ENCODE measurements at places on chromosomes 5 and 9.

GRCh38 chr5:165231821-165232508 is 1726.5 kb downstream of the MAT2B start:
- DNase-seq, result no peak

DNA sequence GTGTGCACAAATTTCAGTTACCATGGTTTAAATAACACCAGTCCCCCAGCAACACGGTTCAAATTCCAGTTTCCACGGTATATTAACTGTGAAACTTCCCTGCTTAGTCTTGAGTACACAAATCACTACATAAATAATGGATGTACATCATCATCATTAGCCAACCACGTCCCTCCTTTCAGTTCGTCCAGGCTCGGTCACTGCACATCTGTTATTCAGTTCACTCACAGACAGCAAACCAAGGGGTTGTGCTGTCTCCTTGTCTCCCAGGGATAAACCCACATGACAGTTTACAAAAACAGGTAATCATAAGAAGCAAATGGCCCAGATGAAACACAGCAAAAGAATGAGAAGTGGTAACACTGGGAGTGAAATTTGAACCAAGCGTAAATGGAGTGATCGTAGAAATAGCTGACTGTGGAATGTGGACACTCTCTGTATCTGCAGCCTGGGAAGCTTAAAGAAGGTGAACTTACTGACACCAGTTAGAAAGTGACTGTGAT is 61.0 kb upstream of the RAD23B start:
- no peak for DNase-seq

- DNase-seq, result no peak
Measured at GRCh38 chr5:143244990-143245389, 158.5 kb downstream of the NR3C1 start.

- no peak for DNase-seq
Measured at GRCh38 chr9:73880101-73880500, 617.0 kb upstream of the RORB start.

- no peak for DNase-seq
Measured at GRCh38 chr5:127506616-127507015, 10.8 kb upstream of the PRRC1 start.

GRCh38 chr9:137640862-137641261 is 22.1 kb downstream of the EHMT1 start:
- no peak for DNase-seq

DNA sequence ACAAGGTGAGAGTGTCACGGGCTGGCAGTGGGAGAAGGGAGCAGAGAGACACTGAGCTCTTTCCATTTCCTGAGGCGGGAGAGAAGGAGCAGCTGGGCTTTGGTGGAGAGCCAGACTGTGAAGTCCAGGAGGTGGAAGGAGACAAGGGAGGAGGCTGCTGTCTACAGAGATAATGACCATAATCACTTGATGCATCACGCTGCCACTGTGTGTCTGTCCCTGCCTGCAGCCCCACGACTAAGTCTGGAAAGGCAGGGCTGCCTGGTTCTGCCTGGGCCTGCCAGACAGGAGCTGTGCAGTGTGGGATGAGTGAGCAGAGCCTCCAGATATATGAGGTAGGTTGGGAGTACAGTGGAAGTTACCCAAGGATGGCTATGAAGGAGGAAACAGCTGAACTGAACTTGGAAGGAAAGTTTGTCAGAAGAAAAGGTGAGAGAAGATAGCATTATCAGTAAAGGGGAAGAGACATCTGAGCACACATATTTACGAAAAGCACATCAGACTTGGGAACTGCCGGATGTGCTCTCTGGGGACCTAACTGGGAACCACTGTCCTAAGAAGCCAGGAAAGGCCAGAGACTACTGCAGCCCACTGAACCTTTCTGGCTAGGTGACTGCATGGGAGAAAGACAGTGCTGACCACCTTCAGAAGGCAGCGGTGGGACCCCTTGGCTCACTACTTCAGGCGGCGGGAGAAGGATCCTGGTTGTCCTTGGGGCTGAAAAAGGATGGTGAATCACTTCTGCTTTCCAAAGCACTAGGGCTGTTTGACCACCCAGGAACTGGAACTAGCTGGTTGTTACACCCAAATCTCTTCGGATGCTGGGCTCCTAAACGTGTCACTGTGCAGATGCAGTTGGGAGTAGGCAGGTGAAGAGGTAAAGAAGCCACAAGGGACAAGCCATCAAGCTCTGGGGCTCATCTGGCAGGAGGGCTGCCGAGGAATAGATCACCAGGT is 12.8 kb upstream of the DDX41 start:
- no peak for DNase-seq

GRCh38 chr5:165305596-165305995 is 1800.2 kb downstream of the MAT2B start:
- DNase-seq, result no peak

DNA sequence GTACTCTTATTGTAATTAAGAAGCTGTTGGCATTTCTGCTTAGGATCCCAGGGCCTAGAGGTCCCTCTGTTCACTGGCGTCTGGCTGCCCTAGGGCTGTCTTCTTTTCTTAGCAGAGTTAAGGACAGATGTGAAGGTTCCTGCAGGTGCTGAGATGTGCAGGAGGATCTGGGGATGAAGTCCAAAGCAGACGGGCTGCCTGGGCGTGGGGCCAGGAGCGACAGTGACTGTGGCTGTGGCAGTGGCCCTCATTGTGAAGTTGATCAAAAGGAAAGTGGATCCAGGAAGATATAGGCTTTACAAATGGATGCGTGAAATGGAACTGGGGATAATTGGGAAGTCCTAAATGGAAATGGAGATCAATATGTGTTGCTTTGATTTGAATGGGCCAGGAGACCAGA is 19.1 kb upstream of the SH3PXD2B start:
- no peak for DNase-seq

- DNase-seq, result no peak
Measured at GRCh38 chr5:171306781-171307591, 2.1 kb upstream of the TLX3 start.

- DNase-seq, result no peak
Measured at GRCh38 chr9:125496313-125496834, 210.6 kb downstream of the MAPKAP1 start.

DNA sequence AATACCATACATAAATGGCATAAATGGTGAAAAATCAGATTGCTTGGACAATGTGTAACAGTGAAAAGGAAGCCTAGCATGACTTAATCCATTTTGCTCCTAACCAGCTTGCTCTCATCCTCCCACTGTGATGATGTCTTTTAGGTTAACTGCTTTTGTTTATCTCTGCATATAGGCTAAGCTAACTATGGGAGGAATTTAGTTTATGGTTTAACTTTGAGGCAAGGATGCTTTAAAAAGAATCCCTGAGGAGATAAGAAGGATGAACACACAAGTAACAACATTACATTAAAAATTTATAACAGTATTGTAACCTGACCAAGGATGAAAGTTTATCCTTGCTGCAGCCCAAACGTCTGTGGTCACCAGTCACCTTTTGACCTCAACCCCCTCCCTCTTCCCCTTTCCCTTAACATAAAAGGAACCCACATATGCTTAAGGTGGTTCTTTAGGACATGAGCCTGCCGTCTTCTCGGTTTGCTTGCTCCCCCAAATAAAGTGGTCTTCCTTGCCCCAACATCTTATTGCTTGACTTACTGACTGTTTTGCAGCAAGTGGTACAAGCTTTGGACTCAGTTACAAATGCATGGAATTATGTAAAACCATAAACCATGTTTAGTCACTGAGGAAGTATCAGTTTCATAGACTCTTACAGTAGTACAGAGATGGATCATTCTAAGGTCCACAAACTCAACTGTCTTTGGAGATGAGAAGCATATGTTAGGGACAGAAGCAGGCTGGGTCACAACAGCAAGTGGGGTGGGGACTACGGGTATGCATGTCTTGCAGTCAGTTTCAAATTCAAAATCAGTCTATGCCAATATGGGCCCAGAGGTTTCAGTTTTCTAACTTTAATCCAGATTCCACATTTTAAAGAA is 31.3 kb downstream of the AGXT2 start:
- no peak for DNase-seq

GRCh38 chr9:126171641-126172040 is 155.0 kb upstream of the MVB12B start:
- no peak for DNase-seq

DNA sequence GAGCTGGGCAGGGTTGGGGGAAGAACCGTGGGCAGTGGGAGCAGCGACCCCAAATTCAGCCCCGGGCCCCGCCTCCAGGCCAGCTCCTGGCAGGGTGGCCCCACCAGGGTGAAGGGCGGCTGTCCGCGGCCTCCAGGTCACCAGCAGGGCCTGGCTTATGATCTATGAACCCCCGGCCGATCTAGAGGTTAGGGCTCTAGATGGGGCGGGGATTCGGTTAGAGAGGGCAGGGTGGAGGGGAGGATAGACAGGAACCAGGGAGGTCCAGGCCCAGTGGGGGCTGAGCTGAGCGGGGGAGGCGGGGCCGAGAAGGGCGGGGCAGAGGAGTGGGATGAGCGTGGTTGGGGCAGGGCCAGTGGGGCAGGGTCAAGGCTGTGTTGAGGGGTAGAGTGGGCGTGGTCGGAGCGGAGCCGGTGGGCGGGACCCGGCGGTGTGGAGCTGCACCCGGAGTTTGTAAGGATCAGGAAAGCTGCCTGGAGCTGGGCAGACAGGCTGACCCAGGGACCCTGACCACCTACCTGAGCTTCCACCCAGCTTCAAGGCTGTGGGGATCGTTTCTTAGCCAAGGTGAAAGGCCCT is 29.3 kb upstream of the OBP2B start:
- DNase-seq, result peak; percentile 44

GRCh38 chr5:8730194-8730593 is 815.7 kb downstream of the SEMA5A start:
- no peak for DNase-seq

GRCh38 chr5:80318212-80318611 is 1.6 kb upstream of the SPZ1 start:
- no peak for DNase-seq

DNA sequence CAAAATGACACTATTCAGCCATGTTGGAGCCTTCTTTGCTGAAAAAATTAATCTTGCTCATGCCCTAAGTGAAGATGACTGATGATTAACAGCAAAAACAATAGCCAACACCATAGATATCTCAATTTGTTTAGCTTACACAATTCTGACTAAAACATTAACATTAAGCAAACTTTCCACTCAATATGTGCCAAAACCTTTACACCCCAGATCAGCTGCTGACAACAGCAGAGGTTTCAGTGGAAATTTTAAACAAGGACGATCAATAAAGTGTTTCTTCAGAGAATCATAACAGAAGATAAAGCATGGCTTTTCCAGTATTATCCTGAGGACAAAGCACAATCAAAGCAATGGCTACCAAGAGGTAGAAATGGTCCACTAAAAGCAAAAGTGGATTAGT is 254.4 kb upstream of the GRAMD2B start:
- DNase-seq, result no peak

GRCh38 chr5:80620211-80620610 is 34.2 kb upstream of the MSH3 start:
- no peak for DNase-seq

DNA sequence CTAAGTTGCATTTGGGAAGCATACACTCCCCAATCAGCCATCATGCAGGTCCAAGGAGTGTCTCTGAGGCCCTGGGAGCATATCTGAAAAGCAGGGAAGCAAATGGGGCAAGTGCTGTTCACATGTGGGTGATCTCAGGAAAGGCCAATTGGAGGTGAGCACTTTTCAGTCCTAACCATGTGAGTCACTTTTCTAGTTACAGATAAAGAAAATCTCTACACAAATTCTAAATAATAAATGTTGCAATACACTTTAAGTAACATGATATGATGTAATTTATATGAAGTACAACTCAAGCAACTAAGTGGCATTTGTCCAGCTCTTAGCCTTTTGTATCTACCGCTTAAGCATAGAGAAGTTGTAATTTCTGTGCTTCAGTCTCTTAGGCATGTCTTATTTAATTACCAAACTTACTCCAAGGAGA is 18.4 kb downstream of the ADAMTS16 start:
- no peak for DNase-seq

- no peak for DNase-seq
Measured at GRCh38 chr5:110270-110888, 18.4 kb downstream of the PLEKHG4B start.

- no peak for DNase-seq
Measured at GRCh38 chr5:124262470-124262869, 484.0 kb downstream of the ZNF608 start.

DNA sequence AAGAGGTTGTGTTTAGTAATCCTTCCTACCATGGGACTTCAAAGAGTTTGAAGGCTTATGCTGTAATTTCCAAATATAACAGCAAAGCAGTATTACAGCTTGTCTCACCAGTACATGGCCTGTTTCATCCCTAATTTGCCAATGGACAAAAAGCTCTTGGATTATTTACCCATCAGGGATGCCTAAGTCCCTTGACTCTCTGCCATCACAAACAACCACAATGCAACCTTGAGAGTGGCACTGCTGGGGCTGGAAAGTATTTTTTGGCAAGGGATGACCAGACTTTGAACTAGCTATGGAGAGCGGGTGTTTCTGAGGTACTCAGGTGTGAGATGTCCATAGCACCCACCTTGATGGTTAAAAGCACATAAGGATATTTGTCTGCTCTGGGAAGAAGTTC is 9.1 kb downstream of the MAMDC2 start:
- DNase-seq, result no peak

DNA sequence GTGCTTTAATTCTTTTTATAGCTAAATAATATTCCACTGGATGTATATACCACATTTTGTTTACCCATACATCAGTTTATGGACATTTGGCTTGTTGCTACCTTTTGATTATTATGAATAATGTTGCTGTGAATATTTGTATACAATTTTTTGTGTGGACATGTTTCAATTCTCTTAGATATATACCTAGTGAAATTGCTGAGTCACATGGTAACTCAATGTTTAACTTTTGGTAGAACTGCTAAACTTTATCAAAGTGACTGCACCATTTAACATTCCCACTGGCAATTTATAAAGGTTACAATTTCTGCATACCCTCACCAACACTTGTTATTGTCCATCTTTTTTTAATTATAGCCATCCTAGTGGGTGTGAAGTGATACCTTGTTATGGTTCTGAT is 22.1 kb downstream of the IL31RA start:
- DNase-seq, result no peak

DNA sequence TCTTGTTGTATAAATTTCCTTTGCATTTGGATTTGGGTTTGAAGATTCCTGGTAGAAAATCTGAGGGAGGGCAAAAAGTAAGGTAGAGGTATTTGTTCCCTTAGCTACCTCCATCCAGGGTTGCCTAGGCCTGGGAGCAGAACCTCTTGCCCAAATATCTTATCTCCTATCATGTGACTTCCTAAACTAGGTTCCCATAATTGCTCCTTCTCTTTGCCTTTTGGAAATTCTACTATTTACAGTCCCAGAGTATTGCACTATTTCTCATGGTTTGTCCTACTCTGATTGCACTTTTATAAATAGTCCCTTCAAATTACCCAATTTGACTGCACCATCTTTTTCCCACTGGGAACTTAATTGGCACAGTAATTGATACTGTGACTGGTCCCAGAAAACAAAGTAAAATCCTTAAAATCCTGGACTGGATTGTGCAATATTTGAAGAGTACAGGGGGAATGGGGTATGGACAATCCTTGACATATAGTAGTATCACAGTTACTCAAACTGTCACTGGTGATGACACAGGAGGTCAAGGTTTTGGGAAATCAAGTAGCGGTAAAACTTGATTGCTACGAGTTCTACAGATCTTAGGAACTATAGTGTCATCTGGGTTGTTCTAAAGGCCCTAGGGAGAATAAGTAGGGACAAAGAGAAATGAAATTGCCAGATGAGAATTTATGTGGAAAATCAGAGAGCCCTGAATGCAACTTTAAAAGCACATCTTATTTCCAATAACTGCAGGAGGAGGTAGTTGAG is 31.5 kb upstream of the TMED7 start:
- no peak for DNase-seq

Measured in CMK (cell line).